ENCODE measurements at places on chromosomes 1 and 21.

GRCh38 chr1:91799159-91799558 lies 86.8 kb downstream of the TGFBR3 start:
- no peak for DNase-seq

DNA sequence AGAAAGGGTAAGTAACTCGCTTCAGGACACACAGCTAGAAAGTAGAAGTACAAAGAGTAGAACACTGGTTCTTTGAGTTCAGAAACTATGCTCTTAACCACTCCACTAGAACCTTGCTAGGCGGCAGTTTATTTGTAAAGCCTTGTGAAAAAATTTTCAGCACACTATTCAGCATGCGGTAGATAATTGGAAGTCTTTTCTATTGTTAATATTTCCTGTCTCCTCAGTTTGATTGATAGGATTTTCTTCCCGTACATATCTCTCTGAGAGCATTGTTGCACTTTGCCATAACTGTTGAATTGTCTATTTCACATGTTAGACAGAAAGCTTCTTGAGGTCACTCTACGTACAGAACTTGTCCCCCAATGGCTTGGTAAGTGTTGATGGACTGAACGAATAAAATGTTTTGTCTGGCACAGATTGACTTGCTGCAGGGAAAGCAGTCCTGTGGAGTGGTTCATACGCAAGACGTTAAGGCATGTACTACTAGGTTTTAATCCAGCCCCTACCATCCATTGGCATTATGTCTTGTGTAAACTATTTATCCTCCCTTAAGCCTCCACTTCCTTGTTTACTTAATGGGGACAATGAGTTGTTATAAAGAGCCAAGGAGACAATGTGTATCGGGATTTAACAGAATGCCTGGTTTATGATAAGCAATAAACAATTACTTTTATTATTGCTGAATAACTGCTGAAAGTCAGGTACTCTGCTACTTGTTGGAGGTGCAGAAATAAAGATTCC lies 35.8 kb downstream of the C1orf21 start:
- no peak for DNase-seq

GRCh38 chr1:221706876-221707582 lies 34.9 kb downstream of the DUSP10 start:
- no peak for DNase-seq

DNA sequence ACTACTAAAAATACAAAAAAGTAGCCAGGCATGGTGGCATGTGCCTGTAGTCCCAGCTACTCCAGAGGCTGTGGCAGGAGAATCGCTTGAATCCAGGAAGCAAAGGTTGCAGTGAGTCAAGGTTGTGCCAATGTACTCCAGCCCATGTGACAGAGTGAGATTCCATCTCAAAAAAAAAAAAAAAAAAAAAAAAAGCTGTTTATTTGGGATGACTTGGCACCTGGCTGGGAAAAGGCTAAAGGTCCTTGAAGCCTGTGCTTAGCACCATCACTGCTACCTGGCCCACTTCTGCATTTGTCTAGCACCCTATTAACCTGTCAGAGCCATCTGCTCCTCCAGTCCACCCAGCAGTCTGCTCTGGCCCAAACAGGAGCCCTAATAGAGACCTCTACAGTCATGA lies 25.0 kb downstream of the PRDX6 start:
- DNase-seq = no peak

DNA sequence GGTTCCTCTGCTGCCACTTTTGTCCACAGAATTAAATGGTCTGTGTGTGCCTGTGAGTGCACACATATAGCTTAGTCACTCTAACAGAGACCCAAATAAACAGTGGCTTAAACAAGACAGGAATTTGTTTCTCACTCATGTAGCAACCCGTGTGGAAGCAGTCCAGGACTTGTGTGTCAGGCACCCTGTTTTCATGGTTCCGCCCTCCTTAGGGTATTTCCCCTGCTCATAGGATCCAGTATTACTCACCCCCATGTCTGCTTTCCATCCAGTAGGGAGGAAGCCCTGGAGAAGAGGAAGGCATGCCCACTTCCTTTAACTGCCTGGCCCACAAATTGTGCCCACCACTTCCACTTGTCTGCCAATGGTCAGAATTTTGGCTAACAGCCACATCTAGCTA lies 41.3 kb upstream of the TACSTD2 start:
- peak; percentile 90 for DNase-seq

DNA sequence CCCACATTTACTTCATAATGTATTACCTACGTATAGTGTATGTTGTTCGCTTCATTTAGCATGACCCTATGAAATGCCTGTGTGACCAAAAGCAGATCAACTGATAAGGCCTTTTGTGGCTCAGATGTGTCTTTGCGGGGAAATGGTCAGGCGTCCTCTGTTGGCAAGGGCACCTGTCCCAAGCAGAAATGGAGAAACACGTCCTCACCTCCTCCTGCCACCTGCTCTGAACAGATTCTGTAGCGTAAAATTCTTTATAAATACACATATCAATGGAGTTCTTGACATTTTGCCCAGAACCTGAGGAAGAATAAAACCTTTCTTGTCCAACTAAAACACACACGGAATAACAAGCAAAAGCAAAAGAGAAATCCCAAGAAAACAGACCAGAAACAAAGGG lies 417.9 kb downstream of the KIF26B start:
- DNase-seq = no peak

- no peak for DNase-seq
Measured at GRCh38 chr1:182677397-182678098, 6.8 kb downstream of the RGS8 start.

DNA sequence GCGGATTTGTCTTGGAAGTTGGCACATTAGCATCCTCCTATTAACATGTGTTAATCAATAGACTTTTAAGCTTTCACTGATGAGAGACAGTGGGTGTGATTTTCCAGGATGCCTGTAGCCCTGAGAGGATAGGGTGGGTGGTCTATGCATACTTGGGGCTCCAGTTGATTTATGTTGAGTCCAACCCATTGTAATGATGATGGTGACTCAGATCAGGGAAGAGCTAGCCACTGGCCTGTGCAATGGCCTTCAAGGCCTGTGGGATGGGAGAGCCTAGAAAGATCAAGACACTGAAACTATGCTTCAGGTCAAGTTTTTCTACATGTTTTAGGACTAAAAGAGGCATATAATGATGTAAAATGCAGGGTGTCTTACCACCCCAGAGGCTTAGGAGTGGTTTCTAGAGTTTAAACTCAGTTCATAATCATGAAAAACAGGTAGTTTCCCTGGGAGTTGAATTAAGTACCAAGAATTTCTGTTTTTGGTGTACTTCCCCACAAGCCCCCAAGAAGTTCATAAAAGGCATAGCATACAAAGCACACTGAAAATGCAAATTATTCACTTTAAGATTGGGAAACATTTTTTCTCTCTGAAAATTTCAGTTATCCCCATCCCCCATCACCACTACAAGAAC lies 19.9 kb downstream of the BEND5 start:
- no peak for DNase-seq

DNA sequence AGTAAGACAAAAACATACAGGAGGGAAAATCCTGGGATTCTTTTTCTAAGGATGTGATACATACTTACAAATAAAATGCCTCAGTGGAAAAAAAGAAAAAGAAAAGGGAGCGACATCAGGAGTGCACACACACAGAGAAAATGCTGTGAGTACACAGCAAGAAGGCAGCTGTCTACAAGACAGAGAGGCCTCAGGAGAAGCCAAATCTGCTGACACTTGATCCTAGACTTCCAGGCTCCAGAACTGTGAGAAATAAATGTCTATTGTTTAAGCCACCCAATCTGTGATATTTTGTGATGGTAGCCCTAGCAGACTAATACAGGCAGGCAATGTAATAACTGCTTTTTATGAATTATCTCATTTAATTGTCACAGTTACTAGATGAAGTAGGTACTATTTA lies 17.0 kb upstream of the TRIM45 start:
- no peak for DNase-seq

- DNase-seq = no peak
Measured at GRCh38 chr1:94876362-94876761, 50.5 kb downstream of the CNN3 start.

DNA sequence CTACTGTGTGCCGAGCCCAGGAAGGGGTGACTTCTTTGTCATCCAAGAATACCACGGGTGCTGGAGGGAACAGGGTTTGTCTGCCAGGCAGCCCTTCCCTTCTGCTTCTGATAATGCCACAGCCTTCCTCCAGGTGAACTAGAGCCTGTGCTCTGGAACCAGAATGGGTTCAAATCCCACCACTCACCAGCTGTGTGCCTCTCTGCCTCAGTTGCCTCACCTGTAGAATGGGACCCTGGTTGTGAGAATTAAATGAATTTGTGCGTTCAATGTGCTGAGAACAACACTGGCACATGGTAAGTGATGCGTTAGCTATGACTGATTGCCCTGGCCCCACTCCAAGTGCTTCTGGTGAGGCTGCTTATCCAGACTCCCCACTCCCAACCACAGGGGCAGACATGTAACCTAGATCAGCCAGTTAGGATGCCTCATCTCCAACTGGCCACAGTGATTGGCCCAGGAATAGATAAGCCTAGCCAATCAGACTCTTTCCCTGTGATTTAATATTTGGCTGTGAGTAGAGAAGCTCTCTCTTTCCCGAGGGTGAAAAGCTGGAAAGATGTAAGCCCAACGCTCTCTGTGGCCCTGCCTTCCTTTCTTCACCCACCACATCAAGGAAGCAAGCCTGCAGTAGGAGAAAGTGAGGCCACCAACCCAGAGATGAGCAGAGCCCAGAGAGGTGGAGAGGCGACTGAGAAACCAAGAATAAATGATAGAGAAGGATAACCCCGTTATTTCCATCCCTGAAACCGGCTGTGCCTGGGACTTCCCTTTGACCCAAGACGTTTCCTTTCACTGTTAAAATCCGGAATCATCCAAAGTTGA lies 20.8 kb upstream of the LAPTM5 start:
- DNase-seq = peak; percentile 71

GRCh38 chr1:86205741-86206140 lies 49.2 kb upstream of the COL24A1 start:
- DNase-seq = no peak

- DNase-seq = no peak
Measured at GRCh38 chr1:9843576-9843945, 19.8 kb upstream of the CLSTN1 start.

- DNase-seq = no peak
Measured at GRCh38 chr1:31515056-31515775, 61.1 kb upstream of the TINAGL1 start.

DNA sequence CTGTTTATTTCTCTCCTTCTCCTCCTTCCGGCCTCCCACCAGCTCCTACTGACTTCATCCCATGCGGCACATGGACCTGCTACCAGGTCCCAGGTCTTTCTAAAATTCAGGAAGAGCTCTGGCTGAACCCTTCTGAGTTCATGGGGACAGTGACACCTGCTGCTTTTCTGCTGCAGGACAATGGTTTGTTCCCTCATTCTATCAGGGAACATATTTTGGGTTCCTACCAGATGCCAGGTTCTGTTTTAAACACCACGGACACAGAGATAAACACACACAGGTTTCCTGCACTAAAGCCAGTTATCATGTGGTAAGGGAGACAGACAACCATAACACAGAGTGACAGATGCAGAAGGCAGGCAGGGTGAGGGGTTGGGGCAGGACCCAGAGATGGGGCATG lies 114.0 kb upstream of the RAB4A start:
- no peak for DNase-seq

DNA sequence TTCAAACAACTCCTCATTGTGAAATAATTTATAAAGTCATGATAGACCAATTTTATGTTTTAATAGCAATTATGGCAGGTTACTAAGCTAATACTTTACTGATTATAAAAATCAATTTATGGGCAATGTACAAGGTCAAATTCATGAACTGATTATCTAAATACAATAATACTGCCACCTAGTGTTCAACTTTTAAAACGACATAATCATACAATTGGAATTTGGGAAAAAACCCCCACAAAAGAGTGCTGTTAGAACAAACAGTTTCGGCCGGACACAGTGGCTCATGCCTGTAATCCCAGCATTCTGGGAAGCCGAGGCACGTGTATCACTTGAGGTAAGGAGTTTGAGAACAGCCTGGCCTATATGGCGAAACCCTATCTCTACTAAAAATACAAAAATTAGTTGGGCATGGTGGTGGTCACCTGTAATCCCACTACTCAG lies 14.0 kb downstream of the GTF2B start:
- no peak for DNase-seq

DNA sequence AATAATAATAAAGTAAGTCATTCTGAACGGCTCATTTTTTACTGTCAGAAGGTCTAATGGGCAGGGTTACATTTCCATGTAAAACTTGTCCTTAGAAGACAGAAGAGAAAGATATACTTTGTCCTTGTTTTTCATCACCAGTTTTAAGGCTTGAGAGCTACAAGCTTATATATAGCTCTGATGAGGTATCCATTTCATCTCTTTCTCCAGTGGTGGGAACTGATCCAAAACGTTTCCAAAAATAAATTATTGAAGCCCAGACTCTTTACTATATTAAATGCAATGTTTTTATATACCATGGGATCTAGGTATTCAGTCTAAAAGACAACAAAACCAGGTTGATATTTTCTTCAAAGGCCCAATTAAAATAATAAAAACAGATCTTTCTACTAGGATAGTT lies 8.7 kb downstream of the B3GALNT2 start:
- DNase-seq = no peak

DNA sequence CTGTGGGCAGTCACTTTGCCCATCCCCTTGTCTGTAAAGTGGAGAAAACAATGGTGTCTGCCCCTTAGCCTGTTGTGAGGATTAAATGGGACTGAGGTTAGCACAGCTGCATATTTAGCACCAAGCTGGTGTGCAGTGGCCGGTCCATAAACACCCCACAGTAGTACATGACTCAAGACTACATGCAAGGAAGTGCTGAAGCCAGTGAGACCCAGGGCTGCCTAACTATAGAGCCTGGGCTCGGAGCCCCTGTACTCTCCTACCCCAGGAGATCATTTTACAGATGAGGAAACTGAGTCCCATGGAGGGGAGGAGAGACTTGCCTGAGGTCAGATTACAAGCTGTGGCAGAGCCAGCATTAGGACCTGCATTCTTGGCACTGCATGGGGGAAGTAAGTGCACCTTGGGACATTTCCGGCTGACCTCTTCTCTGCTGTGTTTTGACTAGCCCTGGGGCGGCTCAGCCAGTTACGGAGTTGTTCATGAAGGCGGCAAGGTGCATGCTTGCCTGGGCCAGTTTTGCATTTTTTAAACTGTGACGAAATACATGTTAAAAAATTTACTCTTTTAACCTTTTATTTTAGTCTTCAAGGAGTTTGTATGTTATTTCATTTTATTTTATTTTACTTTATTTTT lies 3.2 kb downstream of the SERINC2 start:
- no peak for DNase-seq

GRCh38 chr1:53112271-53112774 lies 30.1 kb downstream of the SLC1A7 start:
- peak; percentile 37 for DNase-seq

DNA sequence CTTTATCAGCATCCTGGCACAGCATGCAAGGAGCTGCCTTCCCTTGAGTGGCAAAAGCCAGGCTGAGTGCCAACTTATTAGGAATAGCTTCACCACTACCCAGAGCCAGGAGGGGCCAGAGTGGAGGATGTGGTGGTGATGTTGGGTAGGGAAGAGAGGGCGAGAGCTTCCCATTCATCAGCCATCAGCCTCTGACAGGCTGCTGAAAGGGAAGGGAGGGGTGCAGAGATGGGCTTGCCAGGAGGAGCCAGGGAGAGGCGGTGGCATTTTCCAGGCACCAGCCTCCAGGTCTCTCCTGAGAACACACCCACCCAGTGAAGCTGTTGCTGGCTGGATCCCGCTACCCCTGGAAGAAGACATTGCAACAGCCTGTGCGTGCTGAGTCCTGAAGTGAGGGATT lies 168.5 kb downstream of the ACTL8 start:
- DNase-seq = no peak

- no peak for DNase-seq
Measured at GRCh38 chr1:113192242-113192641, 119.2 kb downstream of the LRIG2 start.

- no peak for DNase-seq
Measured at GRCh38 chr1:60222360-60223115, 149.0 kb upstream of the C1orf87 start.

GRCh38 chr1:109891930-109892329 lies 18.7 kb upstream of the CSF1 start:
- DNase-seq = no peak

All from epithelial cell of proximal tubule (primary cell).